ENCODE measurements at places on chromosomes 3 and 15.

GRCh38 chr15:72340366-72340765 is 20.4 kb upstream of the CELF6 start:
- no peak for DNase-seq

- no peak for DNase-seq
Measured at GRCh38 chr3:52358362-52358940, 42.3 kb downstream of the DNAH1 start.

- DNase-seq = no peak
Measured at GRCh38 chr3:153889905-153890334, 231.3 kb upstream of the ARHGEF26 start.

DNA sequence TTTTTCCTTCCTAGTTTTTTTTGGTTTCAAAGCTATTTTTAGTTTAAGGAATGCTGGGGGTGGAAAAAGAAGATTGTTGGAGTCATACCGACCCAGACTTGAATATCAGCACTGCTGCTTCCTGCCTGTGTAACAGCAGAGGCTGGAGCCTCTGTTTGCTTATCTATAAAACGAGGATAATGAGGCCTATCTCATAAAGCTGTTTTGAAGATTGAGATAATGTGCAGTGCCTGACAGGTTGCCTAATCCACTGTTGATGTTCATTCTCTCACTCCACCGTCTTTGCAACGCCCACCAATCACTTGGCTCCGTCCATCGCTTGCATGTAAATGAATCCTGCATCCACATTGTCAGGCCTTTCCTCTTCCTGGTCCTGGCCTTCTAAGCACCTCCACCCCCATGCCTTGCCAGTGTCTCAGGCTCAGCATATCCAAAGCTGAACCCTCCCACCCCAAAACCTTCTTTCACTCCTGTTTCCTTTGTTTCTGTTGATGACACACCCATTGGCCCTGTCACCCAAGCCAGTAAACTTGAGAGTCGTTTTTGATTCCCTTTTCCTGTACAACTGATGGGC is 94.9 kb downstream of the MEX3B start:
- no peak for DNase-seq

DNA sequence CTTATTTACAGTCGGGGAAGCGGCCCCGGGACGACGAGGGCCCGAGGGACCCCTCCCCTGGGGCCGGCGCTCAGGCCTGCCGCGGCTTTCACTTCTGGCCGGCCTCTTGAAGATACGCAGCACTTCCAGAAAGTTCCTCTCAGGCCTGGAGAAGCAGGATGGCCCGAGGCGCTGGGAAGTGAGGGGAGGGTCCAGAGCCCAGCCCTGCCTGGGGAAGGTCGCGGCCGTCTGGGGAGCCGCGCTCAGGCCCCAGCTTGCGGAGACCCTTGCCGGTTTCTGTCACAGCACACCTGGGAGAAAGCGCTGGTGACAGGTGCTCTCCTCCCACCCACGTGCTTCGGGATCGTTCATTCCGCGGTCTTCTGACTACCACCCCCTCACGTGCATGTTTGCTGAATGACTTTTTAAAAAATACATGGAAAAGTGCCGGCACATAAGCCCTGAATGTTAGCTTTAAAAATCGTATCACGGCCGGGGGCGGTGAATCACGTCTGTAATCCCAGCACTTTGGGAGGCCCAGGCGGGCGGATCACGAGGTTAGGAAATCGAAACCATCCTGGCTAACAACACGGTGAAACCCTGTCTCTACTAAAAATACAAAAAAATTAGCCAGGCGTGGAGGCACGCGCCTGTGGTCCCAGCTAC is 727 bp upstream of the TM2D3 start:
- DNase-seq = no peak

- no peak for DNase-seq
Measured at GRCh38 chr3:110684466-110684865, 387.1 kb upstream of the NECTIN3 start.

DNA sequence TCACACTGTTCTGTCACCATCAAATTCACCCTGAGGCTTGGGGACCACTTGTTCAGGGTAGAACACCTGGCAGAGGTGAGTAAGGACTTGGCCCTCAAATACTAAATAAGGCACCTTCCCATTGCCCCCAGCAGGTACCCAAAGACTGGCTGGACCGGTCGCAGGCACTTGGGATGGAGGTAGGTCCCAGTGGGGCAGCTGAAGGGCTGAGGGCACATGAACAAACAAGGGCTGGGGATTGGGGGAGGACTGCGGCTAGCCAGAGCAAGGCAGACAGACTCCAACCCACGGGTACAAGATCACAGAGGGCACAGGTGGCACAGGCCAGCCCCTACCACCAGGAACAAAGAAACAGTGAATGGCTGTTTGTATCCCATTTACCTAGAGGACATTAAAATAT is 1.9 kb downstream of the MRPS25 start:
- no peak for DNase-seq

DNA sequence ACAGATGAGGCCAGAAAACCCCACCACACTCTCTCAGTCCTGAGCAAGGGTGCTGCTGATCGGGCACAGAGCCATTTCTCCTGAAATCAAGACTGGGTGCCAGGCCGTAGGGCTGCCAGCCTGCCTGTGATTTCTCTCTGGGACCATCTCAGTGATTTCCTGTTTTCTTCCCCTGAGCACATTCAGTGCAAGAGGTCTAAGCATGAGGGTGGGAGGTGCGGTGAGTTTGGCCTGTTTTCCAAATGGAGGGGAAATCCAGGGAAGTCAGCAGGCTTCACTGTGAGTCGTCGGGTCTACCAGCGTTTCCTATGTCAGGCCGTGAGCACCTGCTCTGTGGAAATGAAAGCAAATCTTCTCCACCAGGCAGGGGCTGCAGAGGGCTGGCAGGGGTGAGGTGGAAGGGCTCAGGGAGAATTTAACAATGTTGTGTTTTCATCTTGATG is 82.3 kb downstream of the ST6GAL1 start:
- no peak for DNase-seq

DNA sequence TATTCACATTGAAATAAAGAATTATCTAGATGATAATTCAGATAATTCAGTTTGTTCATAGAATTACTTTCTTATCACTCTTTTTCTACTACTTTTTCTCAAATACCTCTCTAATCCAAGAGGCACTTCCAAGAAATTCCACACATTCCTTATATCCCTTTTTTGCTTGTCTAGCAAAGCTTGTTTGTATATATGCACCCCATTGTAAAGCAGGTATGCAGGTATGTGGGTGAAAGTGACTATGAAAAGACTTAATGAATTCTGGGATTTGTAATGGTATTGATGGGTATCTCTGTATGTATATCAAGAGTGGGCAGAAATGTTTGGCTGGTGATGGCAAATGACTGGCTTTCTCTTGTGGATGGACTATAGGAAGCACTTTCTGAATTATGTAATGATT is 94.1 kb upstream of the FGF7 start:
- no peak for DNase-seq

GRCh38 chr3:59885101-59885500 is 835.3 kb upstream of the CFAP20DC start:
- DNase-seq = no peak

- DNase-seq = no peak
Measured at GRCh38 chr3:2839876-2840275, 270.3 kb downstream of the IL5RA start.

DNA sequence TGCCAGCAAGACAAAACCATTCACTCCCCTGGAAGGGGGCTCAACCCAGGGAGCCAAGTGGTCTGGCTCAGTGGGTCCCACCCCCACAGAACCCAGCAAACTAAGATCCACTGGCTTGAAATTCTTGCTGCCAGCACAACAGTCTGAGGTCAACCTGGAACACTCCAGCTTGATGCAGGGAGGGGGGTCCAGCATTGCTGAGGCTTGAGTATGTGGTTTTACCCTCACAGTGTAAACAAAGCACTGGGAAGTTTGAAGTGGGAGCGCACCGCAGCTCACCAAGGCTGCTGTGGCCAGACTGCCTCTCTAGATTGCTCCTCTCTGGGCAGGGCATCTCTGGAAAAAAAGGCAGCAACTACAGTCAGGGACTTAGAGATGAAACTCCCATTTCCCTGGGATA is 81.7 kb downstream of the MSL2 start:
- no peak for DNase-seq

- DNase-seq = no peak
Measured at GRCh38 chr15:75153565-75154276, 48.0 kb upstream of the C15orf39 start.

DNA sequence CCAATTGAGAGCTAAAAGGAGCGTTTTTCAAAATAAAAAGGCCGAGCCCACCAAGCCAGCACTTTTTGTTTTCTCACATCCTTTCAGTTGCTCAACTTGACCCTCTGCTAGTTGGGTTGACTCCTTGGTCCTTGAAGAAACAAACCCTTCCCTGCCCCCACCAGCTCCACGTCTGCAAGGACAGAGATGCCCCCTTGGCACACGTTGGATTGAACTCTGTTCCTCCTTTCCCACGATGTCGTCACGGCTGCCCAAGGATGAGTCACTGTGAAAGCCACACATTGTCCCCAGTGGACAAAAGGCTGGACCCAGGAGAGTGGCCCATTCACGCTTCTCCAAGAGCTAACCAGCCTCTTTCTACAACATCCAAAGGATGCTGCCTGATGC is 43.0 kb upstream of the SPATA12 start:
- no peak for DNase-seq

- no peak for DNase-seq
Measured at GRCh38 chr15:95919460-95919859, 411.0 kb upstream of the NR2F2 start.

DNA sequence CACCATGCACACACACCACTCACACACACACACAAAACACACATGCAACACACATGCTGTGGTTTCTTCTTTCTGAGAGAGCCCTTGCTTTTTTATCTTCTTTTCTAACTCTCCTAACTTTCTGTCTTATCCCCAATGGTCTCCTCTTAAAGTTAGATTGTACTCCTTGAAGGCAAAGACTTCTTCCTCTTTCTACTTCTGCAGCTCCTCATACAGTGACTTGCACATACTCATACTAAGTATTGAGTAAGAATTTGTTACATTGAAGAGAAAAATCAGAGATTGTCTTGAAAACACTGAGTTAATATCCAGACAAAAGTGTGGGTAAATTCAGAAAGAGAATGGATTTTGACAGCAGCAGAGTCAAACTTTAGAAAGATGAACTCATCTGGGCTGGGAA is 64.4 kb downstream of the GTPBP8 start:
- DNase-seq = no peak

- no peak for DNase-seq
Measured at GRCh38 chr15:77616072-77616471, 16.6 kb downstream of the LINGO1 start.

GRCh38 chr3:67044295-67044694 is 46.2 kb downstream of the KBTBD8 start:
- no peak for DNase-seq

- DNase-seq = no peak
Measured at GRCh38 chr15:100191161-100191560, 150.6 kb downstream of the ADAMTS17 start.

DNA sequence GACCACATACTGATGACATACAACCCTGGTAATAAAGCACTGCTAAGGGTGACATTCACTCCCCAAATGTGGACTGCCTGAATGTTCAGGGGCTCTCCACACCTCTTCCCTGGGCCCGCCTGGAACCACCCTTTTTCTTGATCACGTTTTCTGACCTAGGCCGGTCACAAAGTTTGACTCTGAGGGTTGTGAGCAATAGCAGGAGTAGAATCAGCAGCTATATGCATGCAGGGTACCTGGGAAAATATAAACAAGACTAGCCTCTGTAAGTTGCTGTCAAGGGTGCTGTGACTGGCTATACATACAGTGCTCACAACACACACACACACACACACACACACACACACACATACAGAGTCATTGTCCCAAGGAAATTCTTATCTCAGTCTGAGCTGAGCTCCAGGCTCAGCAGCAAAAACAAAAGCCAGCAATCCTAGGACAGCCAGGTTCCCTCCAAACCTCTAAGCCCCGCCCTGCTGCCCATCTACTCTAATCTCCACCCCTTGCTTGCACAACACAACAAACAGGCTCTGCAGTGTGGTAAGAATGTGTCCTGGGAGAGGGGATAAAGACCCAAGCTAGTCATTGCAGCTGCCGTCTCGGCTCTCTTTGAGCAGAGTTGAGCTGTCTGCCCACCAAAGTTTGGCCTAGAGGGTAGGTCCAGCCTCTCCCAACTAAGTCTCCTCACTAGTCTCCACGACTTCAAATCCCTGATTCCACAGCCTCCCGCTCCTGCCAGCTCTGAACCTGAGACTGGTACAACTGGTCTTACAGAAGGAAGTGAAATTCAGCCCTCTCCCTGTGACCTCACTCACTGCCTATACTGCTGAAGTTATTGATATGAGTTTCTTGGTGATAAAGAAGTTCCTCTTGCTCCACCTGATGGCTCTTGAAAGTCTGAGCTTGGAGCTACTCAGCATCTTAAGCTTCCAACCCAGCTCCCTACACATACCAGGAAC is 2.2 kb downstream of the BMF start:
- no peak for DNase-seq

- no peak for DNase-seq
Measured at GRCh38 chr3:38576131-38576525, 73.4 kb downstream of the SCN5A start.

DNA sequence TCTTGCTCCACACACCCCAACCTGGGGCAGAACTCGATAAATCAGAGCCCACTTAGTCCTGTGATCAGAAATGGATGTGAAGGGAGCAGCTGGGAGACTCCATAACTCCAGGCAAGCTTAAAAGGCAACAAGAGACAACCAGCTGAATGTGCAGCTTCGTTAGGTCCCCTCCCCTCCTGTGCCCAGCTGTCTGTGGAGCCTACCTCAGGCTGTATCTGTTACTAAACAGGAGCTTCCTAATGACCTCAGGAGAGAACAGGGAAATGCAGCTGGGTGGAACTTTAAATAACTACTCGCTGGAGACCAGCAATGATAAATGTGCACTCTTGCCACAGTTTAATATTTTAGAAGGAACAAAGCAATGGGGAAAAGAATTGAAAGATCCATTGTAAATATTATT is 25.9 kb downstream of the SLC9A9 start:
- no peak for DNase-seq

GRCh38 chr15:66821307-66821706 is 119.3 kb downstream of the SMAD6 start:
- no peak for DNase-seq

DNA sequence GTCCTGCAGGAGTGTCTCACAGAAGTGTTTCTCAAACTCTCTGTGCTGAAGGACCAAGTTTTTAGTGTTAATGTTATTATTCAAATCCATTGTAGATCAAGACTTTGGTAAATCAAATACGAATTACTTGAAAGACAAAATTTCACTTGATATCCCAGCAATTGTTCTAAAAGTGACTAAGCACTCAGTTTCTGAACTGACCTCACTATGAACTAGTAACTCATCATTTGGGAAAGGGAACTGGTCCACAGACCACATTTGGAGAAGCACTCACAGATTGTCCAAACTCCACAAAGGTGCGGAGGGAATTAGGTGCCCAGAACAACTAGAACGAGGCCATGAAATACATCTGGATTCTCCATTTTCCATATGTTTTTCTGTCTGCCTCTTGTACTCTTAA is 25.6 kb downstream of the FAM43A start:
- no peak for DNase-seq

GRCh38 chr15:58548308-58549012 is 116.7 kb downstream of the LIPC start:
- no peak for DNase-seq

GRCh38 chr15:86988033-86988432 is 908.4 kb downstream of the AGBL1 start:
- no peak for DNase-seq

Measured in stimulated activated CD8-positive, alpha-beta memory T cell treated with anti-CD3 and anti-CD28 coated beads, Interleukin-15, amount 100 ng/mL, for 24 hours (primary cell).